ENCODE measurements at places on chromosomes 6 and 20.

GRCh38 chr6:83092756-83093399 lies 25.4 kb downstream of the DOP1A start:
- no peak for DNase-seq

- no peak for DNase-seq
Measured at GRCh38 chr20:53296025-53296424, 297.6 kb downstream of the ZNF217 start.

DNA sequence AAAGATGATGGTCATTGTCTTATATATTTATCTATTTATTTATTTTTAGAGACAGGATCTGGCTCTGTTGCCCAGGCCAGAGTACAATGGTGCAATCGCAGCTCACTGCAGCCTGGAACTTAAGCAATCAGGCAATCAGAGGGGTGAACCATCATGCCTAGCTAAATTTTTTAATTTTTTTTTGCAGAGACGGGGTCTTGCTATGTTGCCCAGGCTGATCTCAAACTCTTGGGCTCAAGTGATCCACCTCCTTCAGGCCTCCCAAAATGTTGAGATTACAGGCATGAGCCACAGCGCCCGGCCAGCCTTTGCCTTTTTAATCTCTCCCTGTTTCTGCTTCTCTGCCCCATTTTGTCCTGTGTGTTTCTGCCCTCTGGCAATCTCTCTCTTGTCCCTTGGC lies 102.2 kb downstream of the NCR2 start:
- DNase-seq: no peak

DNA sequence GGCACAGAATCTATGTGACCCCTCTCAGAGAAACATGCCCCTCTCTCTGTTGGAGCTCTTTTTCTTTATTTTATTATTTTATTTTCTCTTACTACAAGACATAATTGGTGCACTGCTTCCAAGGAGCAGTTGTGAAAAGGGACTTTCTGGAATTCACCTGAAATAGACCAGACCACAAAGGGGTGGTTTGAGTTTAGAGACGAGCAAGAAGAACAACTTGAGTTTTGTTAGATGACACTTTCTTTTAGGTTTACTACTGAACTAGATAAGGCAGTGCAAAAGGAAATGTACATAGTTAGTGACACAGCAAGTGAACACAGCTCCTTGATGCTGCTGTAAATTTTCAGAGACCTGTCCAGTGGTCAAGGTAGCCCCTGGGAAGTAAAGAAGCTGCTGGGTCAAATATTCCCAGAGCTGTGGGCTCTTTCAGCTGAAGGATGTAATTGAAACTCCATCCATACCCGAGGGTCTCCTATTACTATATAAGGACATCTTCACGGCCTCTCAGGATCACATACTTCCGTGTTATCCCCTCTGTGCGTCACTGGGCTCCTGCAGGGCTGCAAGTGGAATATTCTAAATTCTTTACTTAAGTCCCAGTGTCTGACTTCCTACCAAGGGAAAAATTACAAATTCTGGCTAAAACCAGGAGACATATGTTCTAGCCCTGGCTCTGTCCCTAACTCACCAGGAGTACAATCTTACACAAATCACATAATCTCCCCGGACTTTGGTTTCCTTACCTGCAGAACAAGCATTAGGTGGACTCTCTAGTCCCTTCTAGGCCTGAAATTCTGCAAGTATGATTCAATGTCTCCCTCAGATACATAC lies 69.1 kb upstream of the ADTRP start:
- no peak for DNase-seq

GRCh38 chr6:109339906-109340678 lies 42.2 kb downstream of the CD164 start:
- no peak for DNase-seq

DNA sequence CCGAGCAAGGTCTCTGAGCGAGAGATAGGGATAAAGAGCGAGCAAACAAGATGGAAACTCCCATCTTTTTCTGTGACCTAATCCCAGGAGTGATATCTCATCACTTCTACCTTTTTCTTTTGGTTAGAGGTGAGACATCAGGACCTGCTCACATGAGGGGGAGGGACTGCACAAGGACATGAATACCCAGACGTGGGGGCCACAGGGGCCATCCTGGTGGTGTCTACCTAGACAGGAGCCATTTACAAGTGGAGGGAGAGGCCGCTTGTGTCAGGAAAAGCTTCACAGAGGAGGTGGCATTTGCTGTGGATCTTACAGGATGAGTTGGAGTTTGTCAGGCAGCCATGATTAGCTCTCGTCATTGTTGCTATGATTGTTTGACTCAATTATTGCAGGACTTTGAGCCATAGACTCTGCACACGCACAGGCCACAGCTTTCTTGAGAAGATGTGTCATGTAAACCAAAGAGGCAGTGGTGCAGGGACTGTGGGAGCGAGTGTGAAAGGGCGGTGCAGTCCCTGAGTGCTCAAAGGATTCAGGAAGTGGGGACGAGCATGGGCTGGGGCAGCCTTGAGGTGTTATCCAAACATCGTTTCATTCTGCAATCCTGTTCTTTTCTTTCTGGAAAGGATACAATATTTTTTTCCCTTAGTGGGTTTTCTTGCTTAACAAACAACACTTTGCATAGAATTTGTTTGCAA lies 7.7 kb downstream of the NPEPL1 start:
- no peak for DNase-seq

- DNase-seq: no peak
Measured at GRCh38 chr6:8948733-8949132, 513.4 kb upstream of the SLC35B3 start.

GRCh38 chr20:7829031-7829430 lies 111.2 kb downstream of the HAO1 start:
- no peak for DNase-seq

- no peak for DNase-seq
Measured at GRCh38 chr6:10259671-10260070, 155.2 kb downstream of the TFAP2A start.

- DNase-seq: no peak
Measured at GRCh38 chr6:166599205-166599604, 12.7 kb upstream of the RAMACL start.

DNA sequence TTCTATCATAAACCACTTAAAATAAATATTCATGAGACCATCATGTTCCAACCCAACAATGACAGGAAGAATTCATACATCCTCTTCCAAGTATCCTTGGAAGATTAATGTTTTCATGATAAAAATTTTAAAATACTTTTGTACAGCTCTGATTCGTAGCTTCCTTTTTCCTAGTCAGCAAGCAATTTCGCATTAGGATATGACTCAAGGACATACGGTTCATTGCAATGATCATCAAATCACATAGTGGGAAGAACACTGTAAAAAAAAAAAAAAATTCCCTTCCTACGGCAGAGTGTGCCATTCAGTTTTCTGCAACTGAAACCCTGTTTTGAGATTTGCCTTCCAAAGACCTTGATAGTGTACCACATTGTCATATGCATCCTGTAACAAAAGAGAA lies 35.3 kb upstream of the GFOD1 start:
- no peak for DNase-seq

DNA sequence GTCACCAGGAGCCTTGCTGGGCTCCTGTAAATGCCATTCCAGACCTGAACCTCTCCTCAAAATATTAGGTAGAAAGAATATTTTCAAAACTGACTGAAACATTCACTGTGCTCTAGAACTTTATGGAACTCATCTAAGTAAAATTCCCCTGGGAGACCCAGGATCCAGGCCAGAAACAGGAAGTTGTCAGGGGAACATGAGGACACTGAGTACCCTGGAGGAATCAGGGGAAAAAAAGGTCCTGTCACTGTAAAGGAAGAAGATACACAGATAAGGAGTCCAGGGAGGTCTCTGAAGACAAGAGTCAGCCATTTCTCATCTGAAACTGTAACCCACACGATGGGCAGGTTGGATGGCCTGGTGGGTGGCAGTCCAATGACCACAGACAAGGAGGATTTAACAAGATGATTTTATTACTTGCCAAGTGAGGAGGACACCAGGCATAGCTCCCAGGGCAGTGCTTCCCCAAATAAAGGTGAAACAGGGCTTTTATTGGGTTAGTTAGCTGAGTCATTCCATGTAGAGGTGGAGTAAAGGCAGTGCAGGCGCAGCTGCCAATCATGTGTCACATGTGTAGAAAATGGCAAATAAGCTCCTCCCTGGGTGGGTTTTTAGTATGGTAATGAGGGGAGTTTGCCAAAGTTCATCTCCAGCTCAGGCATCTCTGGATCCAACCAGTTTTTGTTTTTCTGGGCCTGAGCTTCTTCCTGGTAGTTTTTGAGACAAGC lies 138.5 kb downstream of the RCAN2 start:
- no peak for DNase-seq

- no peak for DNase-seq
Measured at GRCh38 chr6:164640956-164641355, 668.4 kb downstream of the C6orf118 start.

DNA sequence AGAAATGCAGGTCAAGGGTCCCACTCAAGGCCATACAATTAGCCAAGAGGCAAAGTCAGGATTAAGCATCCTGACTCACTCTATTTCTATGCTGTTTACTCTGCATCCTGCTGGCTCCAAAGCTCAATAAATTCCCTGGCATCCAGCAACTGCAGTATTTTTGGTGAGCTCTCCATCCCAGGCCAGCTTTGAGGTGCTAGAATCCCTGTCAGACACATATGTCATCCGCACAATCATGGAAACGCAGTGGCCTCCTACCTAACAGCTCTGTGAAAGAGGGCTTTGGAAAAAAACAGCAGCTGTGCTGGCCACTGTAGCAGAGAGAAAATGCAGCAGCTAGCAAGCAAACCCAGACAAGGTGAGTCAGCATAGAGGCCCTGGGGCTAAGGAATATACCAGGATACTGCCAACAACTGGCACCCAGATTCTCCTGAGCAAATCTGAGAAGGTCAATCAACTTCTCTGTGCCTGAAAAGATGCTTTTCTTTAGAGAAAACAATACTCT lies 58.4 kb downstream of the ANKEF1 start:
- DNase-seq: no peak

DNA sequence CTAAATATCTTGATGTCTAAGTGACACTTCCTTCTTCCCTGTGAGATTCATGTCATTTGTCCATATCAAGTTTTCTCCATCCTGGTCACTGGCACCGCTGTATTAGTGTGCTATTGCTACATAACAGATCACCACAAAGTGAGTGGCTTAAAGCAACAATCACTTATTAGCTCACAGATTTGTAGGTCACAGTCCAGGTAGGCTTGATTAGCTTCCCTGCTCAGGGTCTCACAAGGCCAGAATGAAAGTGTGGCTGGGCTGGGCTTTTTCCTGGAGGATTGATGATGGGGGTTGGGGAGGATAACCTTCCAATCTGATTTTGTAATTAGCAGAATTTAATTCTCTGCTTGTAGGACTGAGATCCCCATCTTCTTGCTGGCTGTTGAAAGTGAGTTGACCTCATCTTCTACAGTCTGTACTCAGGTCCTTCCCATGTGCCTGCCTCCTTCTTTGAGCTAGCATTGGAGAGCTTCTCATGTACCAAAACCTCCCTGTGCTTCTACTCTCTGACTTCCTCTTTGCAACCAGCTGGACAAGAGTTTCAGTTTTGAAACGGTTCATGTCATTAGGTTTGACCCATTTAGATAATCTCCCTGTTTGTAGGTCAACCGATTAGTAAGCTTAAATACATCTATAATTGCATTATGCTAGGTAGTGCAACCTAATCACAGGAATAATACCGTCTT lies 152.4 kb upstream of the MAN1A1 start:
- DNase-seq: no peak

- DNase-seq: no peak
Measured at GRCh38 chr6:41445261-41445660, 100.9 kb upstream of the FOXP4 start.

GRCh38 chr6:54474898-54475297 lies 166.7 kb downstream of the TINAG start:
- no peak for DNase-seq

DNA sequence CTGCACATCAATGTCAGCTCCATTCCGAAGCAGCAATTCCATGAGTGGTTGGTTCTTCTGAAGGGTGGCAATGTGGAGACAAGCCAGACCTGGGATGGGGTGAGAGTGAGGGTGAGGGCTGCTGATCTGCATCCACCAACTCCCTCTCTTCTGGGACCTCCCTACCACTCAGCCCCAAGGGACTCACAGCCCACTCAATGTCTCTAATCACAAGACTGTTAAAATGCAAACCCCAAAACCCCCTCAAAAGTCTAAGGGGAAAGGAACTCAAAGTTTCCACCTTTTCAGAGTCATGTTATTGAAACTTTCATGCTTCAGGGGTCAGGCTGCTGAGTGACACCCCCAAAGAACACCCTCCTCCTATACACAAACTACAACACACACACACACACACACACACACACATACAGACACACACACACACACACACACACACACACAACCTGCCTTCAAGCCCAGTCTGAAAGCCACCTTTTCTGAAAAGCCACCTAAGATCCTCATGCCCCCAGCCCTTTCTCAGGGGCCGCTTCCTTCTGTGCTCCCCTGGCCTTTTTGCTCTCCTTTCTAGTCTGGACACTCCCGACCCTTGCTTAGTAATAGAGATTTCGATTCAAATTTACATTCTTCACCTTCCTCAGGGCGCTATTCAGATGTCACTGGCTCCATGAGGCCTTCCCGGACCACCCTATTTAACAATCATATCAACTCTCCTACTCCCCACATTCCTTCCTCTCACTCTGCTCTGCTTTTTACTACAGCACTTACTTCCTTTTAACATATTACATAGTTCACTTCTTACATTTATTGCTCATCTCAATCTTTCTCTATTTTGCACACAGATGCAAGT lies 3.3 kb upstream of the SLC35B2 start:
- DNase-seq: no peak

- no peak for DNase-seq
Measured at GRCh38 chr6:111662072-111662793, 56.6 kb upstream of the TRAF3IP2 start.

GRCh38 chr6:34890533-34890925 lies 1.5 kb downstream of the ANKS1A start:
- DNase-seq: no peak

DNA sequence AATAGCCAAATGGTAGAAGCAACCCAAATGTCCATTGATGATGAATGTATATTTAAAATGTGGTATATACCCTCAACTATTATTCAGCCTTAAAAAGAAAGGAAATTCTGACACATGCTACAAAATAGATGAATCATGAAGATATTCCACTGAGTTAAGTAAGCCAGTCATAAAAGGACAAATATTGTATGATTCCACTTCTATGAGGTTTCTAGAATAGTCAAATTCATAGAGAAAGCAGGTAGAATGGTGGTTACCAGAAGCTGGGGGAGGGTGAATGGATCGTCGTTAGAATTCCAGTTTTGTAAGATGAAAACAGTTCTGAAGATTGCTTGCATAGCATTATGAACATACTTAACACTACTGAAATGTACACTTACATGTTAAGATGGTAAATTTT lies 214.3 kb upstream of the MYLIP start:
- no peak for DNase-seq

DNA sequence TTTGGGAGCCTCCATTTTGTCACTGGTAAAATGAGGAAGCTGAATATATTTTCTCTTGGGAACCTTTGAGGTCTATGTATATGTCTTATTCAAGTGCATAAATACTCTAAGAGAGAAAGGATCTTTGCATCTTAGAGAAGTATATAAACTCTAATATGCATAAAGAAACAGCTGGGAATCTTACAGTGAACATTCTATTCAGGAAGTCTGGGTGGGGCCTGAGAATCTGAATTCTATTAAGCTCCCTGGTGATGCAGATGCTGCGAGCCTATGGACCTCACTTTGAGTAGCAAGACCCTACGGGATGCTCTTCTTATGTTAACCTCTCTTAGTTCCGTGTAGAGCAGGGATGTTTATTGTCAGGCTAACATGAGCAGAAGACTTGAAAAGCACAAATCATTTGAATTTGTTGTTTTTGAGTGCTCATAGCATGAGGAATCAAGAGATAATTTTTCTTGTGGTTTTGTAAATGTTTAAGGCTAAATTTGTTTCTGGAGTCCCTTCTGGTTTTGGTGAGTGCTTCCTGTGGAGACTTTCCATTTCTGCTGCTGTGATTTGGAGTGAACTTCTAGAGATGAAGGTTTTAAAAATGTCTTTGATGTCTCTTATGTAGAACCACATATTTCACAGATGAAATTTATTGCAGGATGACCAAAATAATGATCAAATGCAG lies 281.2 kb upstream of the JAG1 start:
- no peak for DNase-seq
